OCI-LY7 (cell line): ENCODE measurements at places on chromosomes 16 and 17. TPM values are rescaled to one million over a fixed set of nuclear protein-coding genes. Genes with fewer than 3 reads are reported as not detected.
A peak's percentile ranks its signal among the peaks of the same experiment; 100 is the strongest.

- no peak for DNase-seq
These were observed 29.4 kb downstream of the CCR7 start for GRCh38 chr17:40535924-40536294.

GRCh38 chr17:4001048-4001590, 36.9 kb upstream of the ATP2A3 start:
- DNase-seq, result no peak

DNA sequence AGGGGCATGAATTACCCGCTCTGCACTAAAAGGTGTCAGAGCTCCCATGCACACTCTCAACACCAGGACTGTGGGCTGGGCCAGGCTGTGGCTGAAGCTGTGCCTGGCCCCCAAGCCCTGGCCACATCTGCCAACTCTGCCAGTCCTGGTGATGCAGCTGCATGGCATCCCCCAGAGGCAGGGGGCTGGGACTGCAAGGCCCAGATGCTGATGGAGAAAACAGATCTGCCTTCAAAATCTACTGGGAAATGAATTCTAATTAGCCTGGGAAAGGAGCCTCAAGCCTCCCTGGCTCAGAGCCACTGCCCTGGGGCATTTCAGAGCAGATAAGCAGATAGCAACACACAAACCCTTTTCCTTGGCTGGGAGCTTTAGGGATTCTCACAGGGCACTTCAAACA, 3.4 kb downstream of the CHST6 start:
- peak; percentile 16 for DNase-seq

Gene CDIP1
- total RNA-seq, result 33.2 and 34.2 TPM in 2 replicates

GRCh38 chr17:47286198-47286914, 32.7 kb downstream of the ITGB3 start:
- DNase-seq, result peak; percentile 18

Gene PLD6
- total RNA-seq, result not detected in 2 replicates

GRCh38 chr17:2297023-2297422, 6.6 kb downstream of the SMG6 start:
- no peak for DNase-seq

DNA sequence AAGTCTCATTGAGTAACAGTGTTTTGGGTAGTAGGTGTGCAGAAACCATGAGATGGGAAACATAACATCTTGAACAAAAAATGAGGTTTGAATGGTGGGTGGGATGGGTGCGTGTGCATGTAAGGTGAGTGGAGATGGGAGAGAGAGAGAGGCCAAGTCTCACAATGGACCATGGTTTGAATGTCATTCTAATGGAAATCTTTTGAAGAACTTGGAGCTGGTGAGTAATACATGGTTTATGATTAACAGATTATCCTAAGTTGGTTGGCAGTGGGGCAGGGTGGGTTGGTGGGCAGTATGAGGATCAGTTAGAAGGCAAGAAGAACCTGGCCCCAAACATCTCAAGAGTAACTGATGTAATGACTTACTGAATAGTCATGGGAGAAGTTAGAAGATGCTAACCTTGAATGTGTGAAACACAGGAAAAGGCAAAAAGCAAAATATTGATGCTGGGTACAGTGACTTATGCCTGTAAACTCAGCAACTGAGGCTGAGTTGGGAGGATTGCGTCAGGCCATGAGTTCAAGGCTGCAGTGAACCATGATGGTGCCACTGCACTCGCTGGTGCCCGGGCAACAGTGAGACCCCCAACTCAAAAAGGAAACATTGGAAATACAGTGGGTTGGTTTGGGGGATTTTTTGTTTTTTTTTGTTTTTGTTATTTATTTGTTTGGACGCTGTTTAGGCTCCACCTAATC, 32.7 kb downstream of the ZNF207 start:
- DNase-seq, result no peak

DNA sequence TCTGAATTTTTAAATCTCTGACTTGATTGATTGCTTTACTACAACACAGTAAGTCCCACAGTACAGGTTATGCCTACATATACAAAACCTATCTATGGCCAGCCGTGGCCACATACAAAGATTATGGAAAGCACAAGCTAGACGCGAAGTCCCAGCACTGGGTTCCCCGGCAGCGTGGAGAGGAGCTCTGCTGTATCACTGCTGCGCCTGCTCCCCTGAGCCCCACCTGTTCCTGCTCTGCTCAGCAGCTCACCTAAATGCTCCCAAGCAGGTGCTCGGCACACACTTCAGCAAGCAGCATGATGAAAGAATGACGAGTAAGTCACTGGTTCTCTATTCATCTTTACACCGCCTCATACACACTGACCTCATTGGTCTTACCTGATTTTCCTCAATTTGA, 20.6 kb downstream of the ZDHHC7 start:
- DNase-seq, result no peak

Gene P2RX1
- total RNA-seq, result 3.3 and 4.5 TPM in 2 replicates

DNA sequence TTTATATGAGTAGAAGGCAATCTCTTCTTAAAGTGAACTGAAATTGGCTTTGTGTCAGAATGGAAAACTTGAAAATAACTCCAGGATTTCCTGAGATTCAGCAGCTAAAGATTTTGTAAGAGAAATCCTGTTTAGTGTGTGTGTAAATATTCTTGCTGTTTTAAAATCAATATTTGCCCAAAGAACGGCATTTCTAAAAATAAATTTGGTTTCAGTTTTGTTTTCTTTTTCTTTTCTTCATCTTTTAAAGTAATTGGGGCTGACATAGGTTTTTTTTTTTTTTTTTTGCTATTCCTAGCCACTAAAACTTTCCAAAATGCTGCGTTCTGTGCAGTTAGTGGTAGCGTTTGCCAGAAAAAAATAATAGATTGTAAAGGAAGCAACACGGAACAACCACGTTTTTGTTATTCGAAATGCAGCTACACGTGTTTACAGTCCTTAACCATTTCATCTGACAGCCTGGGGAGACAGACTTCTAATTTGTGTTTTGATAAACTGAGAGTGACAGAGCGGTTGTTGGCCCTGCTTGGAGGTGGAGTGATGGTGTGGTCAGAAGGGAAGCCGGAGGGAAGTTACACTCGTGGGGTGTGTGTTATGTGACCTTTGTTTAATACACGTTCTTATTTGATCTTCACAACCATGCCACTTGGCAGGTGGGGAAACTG, 21.6 kb upstream of the SMPD3 start:
- no peak for DNase-seq

- DNase-seq, result no peak
These were observed 16.8 kb upstream of the SUZ12 start for GRCh38 chr17:31919802-31920525.

Gene C16orf95
- 22.1 and 25.0 TPM in 2 replicates for total RNA-seq

DNA sequence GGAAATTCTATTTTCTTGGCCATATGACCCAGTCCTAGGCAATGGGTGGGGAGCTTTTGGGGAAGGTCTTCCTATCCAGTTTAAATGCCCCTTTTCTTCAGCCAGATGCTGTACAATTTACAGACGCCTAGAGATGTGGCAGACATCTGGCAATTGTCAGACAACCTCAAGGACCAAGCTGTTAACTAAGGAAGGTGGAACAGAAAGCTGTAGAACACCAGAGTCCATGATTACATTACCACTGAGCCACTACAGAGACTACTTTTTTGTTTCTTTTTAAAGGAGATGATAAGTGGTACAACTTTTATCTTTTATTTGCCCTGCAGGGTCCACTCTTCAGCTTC, 21.1 kb upstream of the CORO6 start:
- DNase-seq, result no peak

DNA sequence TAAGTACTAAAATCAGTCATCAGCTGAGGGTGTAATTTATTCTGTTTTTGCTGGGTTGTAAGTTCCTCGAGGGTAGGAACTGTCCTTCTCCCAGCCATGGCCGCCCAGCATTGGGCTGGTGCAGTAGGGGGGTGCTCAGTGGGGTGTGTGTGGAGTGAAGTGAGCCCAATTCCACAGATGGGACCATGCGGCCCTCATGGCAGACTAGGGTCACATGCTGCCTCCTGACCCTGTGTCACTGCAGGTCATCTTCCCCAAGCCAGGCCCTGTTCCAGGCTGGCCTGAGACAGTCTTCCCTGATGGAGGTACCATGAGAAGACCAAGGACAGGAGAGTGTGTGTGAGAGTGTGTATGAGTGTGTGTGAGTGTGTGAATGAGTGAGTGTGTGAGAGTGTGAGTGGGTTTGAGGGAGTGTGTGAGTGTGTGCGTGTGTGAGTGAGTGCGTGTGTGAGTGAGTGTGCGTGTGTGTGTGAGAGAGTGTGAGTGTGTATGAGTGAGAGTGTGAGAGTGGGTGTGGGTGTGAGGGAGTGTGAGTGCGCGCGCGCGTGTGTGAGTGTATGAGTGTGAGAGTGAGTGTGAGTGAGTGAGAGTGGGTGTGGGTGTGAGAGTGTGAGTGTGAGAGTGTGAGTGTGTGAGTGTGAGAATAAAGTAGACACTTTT, 3.7 kb downstream of the SLC26A11 start:
- DNase-seq, result no peak

Gene CIBAR2
- not detected in 2 replicates for total RNA-seq

DNA sequence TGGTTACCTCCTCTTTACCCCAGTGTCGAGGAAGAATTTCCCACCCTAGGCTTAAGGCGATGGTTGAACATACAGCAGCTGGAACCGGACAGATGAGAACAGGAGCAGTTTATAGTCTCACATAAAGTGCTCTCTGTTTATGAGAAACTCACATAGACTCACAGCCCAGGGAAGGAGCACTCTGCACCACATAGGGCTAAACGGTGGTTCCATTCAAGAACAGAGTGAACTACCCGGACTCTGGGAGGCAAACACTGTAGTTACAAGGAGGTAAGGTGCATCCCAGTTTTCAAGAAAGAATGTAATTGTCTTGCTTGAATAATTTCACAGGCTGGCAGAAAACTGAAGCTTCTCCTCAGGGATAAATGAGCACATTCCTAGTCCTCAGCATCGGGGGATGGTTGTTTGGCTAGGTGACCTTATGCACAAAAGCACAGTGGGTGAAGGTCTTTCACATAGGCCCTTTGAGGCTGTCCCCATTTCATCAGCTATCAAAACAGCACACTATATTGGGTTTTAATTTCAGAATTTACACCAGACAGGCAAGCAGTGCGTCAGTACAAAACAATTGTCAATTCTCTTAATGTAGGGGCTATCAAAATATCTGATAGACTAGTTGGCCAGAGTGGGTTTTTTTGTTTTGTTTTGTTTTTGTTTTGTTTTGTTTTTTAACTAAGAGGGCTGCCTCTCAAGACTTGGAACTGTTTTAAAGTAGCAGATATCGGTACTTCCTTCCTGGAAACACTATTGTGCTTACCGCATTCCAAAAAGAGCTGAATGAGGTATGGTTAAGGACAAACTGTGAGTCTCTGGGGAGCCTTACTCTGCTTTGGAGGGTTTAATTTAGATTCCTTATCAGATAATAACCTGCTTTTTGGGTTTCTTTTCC, 918.1 kb upstream of the CDH8 start:
- DNase-seq, result no peak

- DNase-seq, result no peak
These were observed 176.8 kb upstream of the HSBP1 start for GRCh38 chr16:83630979-83631378.

DNA sequence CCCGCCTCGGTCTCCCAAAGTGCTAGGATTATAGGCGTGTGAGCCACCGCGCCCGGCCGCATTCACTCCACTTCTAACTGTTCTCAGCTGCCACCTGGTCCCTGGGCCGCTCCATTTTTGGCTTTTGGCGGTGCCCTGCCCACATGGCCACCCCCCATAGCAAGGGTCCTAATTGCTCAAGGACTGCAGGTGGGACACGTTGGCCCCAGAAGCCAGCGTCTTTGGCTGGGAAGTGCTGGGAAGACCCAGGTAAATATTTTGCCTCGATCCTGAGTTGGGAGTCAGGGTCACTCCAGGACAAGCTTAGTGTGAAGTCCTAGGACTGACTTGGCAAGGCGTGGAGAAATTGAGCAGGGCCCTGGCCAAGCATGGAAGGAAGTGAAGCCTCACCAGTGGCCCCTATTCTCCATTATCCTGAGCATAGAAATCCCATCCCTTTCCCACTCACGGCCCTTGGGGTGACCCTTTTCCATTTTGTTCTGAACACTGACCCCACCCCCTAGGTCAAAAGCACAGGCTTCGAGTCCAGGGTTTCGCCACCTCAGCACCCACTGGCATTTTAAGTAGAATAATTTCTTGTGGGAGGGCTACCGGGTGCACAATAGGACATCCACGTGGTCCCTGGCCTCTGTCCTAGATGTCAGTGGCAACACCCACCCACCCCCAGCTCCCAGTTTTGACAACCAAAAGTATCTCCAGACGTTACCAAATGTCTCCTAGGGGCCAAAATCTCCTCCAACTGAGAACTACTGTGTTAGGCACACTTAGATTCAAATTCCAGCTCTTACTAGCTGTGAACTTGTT, 5.9 kb upstream of the WDR81 start:
- DNase-seq, result no peak

Gene CFAP119
- total RNA-seq, result 25.0 and 27.4 TPM in 2 replicates

Gene UTS2R
- 34.9 and 36.3 TPM in 2 replicates for total RNA-seq

Gene KRTAP9-4
- total RNA-seq, result not detected in 2 replicates

- no peak for DNase-seq
These were observed 111.7 kb upstream of the MAF start for GRCh38 chr16:79712276-79712675.

GRCh38 chr17:45914047-45914717, 19.8 kb downstream of the MAPT start:
- no peak for DNase-seq

Gene AHSP
- not detected in 2 replicates for total RNA-seq

GRCh38 chr16:85650844-85651628, 37.7 kb downstream of the GINS2 start:
- DNase-seq, result peak; percentile 47

Gene PRR35
- total RNA-seq, result not detected in 2 replicates

Gene MPO
- total RNA-seq, result not detected in 2 replicates

Gene DHRS7C
- not detected in 2 replicates for total RNA-seq

DNA sequence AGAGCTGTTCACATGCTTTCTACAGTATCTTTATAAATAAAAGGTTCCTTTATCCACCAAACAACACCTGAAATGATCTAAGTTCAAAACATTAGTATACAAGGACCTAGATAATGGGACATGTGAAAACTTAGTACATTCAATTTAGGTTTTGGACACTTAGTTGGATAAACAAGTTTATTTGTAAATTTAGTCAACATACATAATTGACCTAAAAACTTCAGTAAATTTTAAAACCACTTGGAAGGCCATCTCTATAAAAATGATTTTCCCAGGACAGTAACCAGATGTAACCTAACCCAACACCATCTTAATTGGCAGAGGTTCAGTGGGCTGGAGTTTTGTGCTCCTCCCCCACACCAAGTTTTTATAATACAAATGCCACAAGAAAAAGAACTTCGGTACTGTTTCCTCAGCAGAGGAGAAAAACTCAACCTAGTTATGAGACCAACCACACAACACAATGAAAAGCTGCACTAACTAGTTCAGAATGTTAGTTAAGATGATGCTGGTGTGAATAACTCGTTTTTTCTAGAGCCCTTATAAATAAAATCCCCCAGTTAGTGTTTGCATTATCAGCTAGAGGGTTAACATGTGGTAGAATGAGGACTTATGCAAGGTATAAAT, 7.2 kb upstream of the UNK start:
- no peak for DNase-seq

GRCh38 chr17:63423251-63423950, 22.7 kb downstream of the CYB561 start:
- no peak for DNase-seq

GRCh38 chr16:87048038-87048729, 269.0 kb downstream of the C16orf95 start:
- no peak for DNase-seq

DNA sequence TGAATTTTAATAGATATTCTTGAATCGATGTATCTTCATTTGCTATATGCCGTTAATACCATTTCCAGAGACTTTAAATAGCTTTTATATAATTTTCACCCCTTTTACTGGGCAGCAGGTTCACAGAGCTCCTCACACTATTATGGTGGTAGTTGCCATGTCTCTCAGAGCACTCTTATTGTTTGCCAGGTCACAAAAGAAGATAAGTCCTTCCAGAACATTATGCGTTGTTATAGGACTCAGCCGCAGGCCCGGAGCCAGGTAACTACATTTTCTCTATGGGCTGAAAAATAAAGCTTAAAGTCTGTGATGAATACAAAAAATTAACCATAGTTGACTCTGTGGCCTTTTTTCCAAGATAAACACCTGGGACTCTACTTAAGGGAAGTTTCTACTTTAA, 24.0 kb downstream of the AKTIP start:
- no peak for DNase-seq
